ENCODE measurements at places on chromosomes 13 and 19.

GRCh38 chr13:80244574-80244973, 96.4 kb downstream of the SPRY2 start:
- DNase-seq: no peak

DNA sequence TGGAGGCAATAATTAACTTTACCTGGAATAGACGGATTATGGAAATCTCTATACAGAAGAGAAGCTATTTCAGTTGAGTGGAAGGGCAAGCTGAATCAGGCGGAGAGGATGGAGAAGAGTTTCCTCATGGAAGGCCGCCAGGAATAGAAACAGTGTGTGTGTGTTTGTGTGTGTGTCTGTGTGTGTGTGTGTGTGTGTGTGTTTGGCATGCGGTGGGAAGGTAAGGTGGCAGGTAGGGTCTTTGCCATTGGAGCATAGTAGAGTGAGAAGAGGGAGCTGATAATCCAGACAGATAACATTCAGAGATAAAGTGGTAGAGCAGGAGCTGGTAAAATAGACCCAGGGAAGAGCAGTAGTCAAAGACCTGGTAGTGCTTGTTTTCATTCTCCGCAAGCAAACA, 9.2 kb upstream of the HS6ST3 start:
- no peak for DNase-seq

- no peak for DNase-seq
Measured at GRCh38 chr13:50378509-50379044, 363.3 kb downstream of the KCNRG start.

GRCh38 chr13:30712536-30713532, 22.5 kb upstream of the ALOX5AP start:
- DNase-seq: no peak

DNA sequence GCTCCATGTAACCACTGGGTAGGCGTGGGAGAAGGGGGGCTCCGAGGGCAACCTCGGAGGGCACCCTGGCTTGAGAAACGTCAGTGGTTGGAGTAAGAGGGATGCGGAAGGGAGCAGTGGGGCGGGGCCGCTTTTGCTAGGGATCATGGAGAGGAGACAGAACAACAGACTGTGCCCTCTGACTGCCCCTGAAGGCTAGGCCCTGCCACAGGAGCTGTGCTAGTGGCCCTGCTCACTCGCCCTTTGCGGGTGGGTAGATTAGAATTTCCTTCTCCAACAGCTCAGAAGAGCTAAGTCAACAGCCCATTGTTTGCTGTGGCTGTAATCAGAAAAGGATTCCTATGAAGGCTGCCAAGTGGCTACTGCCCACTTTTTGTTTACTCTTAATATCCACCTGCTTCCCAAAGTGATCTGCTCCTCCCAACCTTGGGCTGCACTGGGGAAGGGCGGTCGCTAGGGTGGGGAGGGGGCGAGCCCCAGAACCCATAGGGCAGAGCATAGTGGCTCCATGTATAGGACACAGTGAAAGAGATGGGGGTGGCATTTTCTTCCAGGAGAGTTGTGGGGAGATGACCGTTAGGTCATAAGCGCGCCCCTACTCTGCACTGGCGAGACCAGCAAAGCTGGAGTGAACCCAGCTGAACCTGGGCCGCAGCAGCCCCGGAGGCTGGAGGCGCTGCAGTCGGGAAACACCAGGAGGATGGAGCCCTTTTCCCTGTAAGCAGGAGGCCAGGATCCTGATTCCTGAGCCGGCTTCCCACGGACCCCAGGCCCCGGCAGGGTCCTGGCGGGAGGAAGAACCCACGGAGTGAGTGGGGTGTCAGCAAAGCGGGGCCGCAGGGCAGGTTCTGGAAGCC, 1.9 kb upstream of the C1QTNF9 start:
- DNase-seq: peak; percentile 1

GRCh38 chr13:75255653-75256052, 226.3 kb downstream of the TBC1D4 start:
- DNase-seq: no peak

DNA sequence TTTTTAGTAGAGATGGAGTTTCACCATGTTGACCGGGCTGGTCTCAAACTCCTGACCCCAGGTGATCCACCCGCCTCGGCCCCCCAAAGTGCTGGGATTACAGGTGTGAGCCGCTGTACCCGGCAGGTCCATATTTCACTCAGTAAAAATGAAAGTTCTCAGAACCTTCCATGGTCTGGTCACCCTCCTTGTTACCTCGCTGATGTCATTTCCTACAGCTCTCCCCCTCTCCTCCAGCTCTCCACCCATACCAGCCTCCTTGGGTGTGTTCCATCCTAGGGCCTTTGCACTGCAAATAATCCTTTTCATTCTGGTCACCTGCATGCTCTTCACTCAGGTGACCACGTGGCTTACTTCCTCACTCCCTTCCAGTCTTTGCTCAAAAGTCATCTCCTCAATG, 78.2 kb upstream of the TNFSF11 start:
- DNase-seq: no peak

DNA sequence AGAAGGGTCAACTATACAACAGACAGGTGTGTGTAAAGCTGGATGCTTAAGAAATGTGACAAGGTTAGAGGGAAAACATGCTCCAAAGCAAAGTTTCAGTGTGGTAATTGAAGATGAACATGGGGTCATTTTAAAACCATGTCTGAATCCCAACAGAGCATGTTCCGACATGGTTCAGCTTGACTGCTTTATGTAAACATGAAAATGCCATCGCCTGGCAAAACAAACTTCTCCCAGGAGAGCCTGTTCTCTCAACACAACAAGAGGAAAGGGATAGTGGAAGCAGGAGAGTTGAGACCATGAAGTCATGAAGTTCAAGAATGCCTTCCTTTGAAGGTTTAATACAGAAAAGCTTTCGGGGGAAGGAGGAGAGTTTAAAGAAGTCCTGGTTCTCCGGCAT, 85.8 kb downstream of the EPSTI1 start:
- DNase-seq: no peak

- DNase-seq: peak; percentile 95
Measured at GRCh38 chr19:17830567-17831418, 9.5 kb upstream of the INSL3 start.

GRCh38 chr13:45353895-45354294, 12.9 kb upstream of the TPT1 start:
- no peak for DNase-seq

DNA sequence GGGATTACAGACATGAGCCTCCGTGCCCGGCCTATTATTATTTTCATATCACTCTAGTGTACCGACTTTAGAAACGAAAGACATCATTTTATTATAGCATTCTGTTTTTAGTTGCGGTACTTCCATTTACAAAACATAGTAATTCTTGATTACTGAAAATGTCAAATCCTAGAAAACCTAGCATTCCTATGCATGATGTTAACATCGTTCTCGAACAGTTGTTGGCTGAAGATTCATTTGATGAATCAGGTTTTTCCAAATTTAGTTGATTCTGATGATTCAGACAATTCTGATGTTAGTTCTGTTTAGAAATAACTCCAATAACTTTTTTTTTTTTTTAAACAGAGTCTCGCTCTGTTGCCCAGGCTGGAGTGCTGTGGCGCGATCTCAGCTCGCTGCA, 11.5 kb upstream of the MTRF1 start:
- DNase-seq: no peak

DNA sequence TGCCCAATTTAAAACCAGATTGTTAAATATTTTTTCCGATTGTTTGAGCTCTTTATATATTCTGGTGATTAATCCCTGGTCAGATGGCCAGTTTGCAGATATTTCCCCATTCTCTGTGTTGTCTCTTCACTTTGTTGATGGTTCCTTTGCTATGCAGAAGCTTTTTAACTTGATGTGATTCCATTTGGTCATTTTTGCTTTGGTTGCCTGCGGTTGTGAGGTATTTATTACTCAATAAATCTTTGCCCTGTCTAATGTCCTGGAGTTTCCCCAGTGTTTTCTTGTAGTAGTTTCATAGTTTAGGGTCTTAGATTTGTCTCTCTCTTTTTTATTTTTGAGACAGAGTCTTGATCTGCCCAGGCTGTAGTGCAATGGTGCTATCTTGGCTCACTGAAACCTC, 23.8 kb upstream of the LMO7 start:
- DNase-seq: no peak

DNA sequence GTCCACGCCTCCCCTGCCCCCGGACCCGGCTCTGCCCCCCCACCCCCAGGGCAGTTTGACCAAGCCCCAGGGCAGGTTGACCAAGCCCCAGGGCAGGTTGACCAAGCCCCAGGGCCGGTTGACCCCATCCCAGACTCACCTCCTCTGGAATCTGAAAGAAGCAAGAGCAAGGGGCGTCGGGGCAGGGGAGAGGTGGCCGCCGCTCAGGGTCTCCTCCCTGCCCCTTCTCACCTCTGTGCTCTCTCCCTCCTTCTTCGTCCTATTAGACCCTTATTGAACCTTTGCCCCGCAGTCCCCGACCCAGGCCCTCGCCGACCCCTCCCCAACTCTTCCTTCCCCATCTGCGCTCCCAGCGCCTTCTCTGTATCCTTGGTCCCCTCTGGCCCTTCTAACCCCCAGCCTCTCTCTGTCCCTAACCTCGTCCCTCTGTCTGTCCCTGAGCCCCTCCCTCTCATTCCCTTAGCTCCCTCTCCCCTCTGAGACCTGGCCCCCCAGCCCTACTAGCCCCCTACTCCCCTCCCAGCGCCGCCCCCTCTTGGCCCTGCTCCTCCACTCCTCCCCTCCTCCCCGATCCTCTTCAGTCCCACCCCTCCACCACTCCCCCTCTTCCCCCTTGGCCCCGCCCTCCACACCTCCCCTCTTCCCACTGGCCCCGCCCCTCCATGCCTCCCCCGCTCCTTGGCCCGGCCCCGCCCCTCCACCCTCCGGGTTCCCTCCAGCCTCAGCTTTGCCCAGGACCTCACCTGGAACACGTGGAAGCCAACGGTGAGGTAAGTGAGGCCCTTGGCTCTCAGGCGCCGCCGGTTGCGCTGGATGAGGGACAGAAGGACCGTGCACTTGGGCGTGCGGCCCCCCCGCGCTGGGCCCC, 7.6 kb downstream of the CAPN12 start:
- no peak for DNase-seq

GRCh38 chr13:24218977-24219376, 58.5 kb downstream of the SPATA13 start:
- no peak for DNase-seq

DNA sequence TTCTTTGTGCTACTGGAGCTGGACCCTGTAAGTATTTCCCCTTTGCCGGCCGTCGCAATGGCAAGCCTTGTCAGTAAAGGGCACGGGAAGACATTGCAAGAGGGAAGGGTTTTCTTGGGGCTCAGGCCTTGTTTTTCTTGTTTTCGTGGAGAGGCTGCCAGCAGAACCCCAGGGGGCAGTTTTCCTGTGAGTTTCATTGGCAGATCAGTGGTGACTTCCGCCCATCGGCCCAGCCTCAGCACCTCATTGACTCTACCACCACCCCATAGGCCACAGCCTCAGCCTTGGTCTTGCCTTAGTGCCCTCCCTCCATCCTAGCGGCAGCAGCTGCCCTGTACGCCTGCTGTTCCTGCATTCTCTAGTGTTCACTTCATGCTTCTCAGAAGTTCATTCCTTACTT, 61.5 kb downstream of the GJA3 start:
- DNase-seq: no peak

DNA sequence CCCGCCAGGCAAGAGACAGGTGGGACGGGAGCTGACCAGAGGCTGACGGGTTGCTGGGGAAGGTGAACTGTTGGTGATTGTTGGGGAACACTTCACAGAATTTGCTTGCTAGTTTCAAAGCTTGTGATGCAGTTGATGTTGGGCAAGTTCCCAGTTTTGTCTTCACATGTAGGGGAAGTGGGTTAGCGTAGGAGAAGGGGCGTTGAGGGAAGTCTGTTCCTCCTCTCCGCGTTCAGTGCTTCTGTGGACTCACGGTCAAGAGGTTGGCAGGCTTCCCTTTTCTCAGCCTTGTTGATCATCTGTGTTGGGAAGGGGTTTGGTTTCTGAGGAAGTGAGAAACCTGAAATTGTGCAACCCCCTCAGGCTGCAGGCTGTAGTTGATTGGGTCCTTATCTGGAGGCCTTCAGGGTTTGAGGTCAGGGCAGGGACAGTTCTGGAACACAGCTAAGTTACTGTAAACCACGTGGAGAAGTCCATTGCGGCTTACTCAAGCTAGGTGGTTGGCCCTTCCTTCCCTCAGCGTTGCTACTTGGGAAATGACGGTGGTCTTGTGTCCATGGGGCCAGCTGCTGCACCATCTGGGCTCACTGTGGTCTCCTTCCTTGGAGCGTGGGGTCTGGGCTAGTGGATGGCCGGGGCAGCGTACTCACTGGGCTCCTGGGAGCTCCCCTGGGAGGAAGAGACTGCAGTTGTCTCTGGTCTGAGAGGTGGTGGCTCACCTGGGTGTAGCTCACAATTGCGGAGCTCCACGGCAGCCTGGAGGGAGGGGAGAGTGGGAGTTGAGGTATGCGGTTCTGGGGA, 7.5 kb downstream of the RPS9 start:
- peak; percentile 25 for DNase-seq

DNA sequence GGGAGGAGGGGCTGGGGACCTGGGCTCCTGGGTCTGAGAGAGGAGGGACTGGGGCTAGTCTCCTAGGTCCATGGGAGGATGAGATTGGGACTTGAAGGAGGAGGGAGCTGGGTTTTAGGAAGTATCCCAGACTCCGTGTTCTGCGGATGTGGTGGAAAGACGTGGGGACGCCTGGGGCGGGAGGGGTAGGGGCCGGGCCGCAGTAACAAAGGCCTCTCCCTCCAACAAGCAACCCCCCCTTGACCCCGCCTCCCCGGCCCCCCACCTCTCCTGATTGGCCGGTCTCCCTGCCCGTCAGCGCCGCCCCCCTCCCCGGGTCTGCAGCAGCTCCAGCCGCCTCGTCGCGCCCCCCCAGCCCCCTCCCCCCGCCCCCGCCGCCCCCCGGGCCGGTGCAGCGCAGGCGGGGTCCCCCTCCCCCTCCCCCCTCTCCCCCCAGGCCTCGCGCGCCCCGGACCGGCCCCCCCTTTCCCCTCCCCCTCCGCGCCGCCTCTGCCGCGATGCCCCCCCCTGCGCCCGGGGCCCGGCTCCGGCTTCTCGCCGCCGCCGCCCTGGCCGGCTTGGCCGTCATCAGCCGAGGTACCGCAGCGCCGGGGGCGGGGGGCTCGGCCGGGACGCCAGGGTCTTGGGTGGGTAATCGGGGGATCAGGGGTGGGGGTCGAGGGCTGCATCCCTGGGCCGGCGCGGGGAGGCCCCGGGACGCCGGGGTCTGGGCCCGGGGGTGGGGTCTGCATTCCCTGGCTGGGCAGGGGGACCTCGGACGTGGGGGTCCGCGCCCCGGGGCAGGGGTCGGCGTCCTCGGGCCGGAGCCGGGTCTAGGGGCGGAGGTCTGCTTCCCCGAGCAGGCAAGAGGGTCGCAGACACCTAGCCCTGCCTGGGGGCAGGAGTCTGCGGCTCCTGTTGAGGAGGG, at the start of gene IGLON5:
TSS of gene IGLON5 (plus strand) at position 294 of the 907 bp plus-strand sequence. CDS start at position 498, 204 bp downstream.
- no peak for DNase-seq

DNA sequence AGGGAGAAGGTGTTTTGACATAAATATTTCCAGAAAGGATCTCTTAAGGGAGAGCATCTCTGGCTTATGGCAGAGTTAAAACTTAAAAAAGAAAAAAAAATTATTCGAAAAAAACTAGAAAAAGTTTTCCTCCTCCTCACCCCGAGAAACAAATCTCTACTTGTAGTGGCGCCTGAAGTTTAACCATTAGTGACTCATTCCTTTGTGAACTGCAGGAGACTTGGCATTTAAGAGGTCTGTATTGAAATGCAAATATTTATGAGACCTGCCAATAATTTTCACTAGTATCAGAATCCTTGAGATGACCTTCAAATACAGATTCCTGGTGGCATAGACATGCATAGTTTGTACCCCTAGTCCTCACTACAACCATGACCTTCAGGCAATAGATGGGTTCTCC, 64.9 kb upstream of the MED4 start:
- DNase-seq: no peak

- DNase-seq: no peak
Measured at GRCh38 chr19:5893907-5894703, 9.5 kb downstream of the NDUFA11 start.

GRCh38 chr13:70523622-70524021, 415.4 kb upstream of the KLHL1 start:
- DNase-seq: no peak

GRCh38 chr19:49004964-49005614, 11.4 kb downstream of the RUVBL2 start:
- no peak for DNase-seq
